ENCODE measurements at places on chromosomes 5 and 9. TPM values are rescaled to one million over a fixed set of nuclear protein-coding genes. Genes with fewer than 3 reads are reported as not detected.

The PTTG1 gene
- total RNA-seq: 145 TPM

The SPARC gene
- 0.34 TPM for total RNA-seq

The NPDC1 gene
- 15.5 TPM for total RNA-seq

The HMCN2 gene
- total RNA-seq: not detected

The IPO11 gene
- total RNA-seq: 33.1 TPM

The OR2K2 gene
- total RNA-seq: not detected

The DMRT3 gene
- not detected for total RNA-seq

The FOXD4L5 gene
- total RNA-seq: not detected

The TRIM36 gene
- 0.16 TPM for total RNA-seq

The FOXD4 gene
- total RNA-seq: 0.23 TPM

The IFNA21 gene
- total RNA-seq: not detected

The SPATA31A6 gene
- total RNA-seq: not detected

The RNF14 gene
- total RNA-seq: 24.2 TPM

The GPR107 gene
- 21.7 TPM for total RNA-seq

The GABRA1 gene
- total RNA-seq: not detected

The MARCHF3 gene
- total RNA-seq: 1.2 TPM

The THBS4 gene
- 0.61 TPM for total RNA-seq

The ZER1 gene
- 12.8 TPM for total RNA-seq

The CCDC180 gene
- total RNA-seq: 5.9 TPM

The NPR2 gene
- total RNA-seq: 10.2 TPM

The TSSK1B gene
- not detected for total RNA-seq

The C5orf58 gene
- not detected for total RNA-seq

The SLCO6A1 gene
- total RNA-seq: not detected

The HTR4 gene
- total RNA-seq: not detected

The DAP gene
- 65.8 TPM for total RNA-seq

The CAMK2A gene
- not detected for total RNA-seq

The CNTLN gene
- total RNA-seq: 1.7 TPM

The DDX4 gene
- total RNA-seq: 0.98 TPM

The SOWAHA gene
- total RNA-seq: 0.09 TPM

The SPATA31A5 gene
- not detected for total RNA-seq

The CKMT2 gene
- not detected for total RNA-seq

The CTSV gene
- total RNA-seq: 0.27 TPM

The BARX1 gene
- 0.20 TPM for total RNA-seq

The PDZD2 gene
- total RNA-seq: not detected

The BTNL3 gene
- not detected for total RNA-seq

The BAAT gene
- not detected for total RNA-seq

The PHF24 gene
- not detected for total RNA-seq

The LCN10 gene
- 0.34 TPM for total RNA-seq

The MEIKIN gene
- not detected for total RNA-seq

The PCDHB15 gene
- not detected for total RNA-seq

The CNTNAP3B gene
- not detected for total RNA-seq

The PAEP gene
- total RNA-seq: not detected

The CD72 gene
- 7.3 TPM for total RNA-seq

The FIBCD1 gene
- not detected for total RNA-seq

The PCDHB7 gene
- total RNA-seq: not detected

The FAM221B gene
- total RNA-seq: not detected

The SH3PXD2B gene
- total RNA-seq: 0.14 TPM

The PPP1R26 gene
- 1.0 TPM for total RNA-seq

The TAF11L5 gene
- not detected for total RNA-seq

The SLC46A2 gene
- total RNA-seq: not detected

The CDC42SE2 gene
- 152 TPM for total RNA-seq

The MRPS27 gene
- 58.4 TPM for total RNA-seq

The PCDHB2 gene
- 0.09 TPM for total RNA-seq

The PCDHGB1 gene
- 0.18 TPM for total RNA-seq

The HMMR gene
- 46.6 TPM for total RNA-seq

The OTP gene
- total RNA-seq: not detected

The CYLC2 gene
- not detected for total RNA-seq
